ENCODE measurements at places on chromosomes 5 and 9. TPM values are rescaled to one million over a fixed set of nuclear protein-coding genes. Genes with fewer than 3 reads are reported as not detected.

STC2 gene
- 113 TPM for total RNA-seq

MARVELD2 gene
- 0.17 TPM for total RNA-seq

ORM2 gene
- total RNA-seq, result not detected

RBM22 gene
- 24.1 TPM for total RNA-seq

All from smooth muscle cell of trachea (primary cell).